ENCODE measurements at places on chromosomes 13 and 19. TPM values are rescaled to one million over a fixed set of nuclear protein-coding genes. Genes with fewer than 3 reads are reported as not detected.

Gene IL11
- total RNA-seq: 4.2 TPM

Gene FOXO1
- 37.1 TPM for total RNA-seq

Gene TNFSF13B
- total RNA-seq: 3.3 TPM

Gene GNG8
- not detected for total RNA-seq

Gene LRRC63
- not detected for total RNA-seq

Gene CBLC
- total RNA-seq: 14.6 TPM

Gene SPACA6
- 18.1 TPM for total RNA-seq

Gene TMIGD2
- total RNA-seq: not detected

Gene HIF3A
- total RNA-seq: not detected

Gene KL
- total RNA-seq: not detected

Gene ATP4A
- not detected for total RNA-seq

Gene TNFSF11
- total RNA-seq: not detected

Gene BEST2
- 0.70 TPM for total RNA-seq

Gene OR7A5
- not detected for total RNA-seq

Gene ZSCAN4
- total RNA-seq: not detected

Gene RBM42
- 87.7 TPM for total RNA-seq

Gene IZUMO2
- total RNA-seq: not detected

Gene CCNE1
- 3.0 TPM for total RNA-seq

Gene MAMSTR
- 0.22 TPM for total RNA-seq

Gene SYNE4
- 0.91 TPM for total RNA-seq

Gene CA11
- total RNA-seq: 2.9 TPM

Gene TEX26
- not detected for total RNA-seq

Gene CEACAM6
- total RNA-seq: not detected

Data from MCF 10A (cell line).